ENCODE measurements at places on chromosomes 1 and 21.

DNA sequence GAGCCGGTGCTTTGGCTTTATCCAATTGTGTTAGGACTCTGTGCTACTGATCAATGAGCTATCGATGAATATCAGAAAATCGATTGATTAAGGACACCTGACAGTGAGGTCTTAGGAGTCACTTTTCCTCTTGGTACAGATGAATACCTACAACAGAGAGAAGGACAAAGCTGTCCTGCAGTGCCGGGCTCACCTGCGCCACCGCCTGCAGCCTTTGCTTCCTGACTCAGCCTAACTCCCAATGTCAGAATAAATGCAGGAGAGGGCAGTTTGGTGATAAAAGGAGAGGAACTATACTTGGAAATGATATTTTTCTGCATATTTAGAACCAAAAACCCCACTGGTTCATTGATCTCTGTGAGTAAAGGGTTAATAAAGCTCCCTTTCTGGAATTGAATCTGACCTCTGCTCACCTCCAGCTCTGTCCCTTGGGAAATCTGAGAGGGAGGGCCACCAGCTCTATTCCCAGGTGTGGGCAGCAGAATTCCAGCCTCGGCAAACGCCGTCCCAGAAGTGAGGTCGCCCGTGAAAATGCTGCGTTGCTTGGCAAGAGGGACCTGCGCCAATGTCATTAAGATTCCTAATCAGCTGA, 39.3 kb downstream of the POFUT2 start:
- DNase-seq: no peak

GRCh38 chr1:40706626-40707025, 15.1 kb downstream of the NFYC start:
- DNase-seq: no peak

- no peak for DNase-seq
These were observed 185.1 kb upstream of the CAMK1G start for GRCh38 chr1:209398313-209398991.

DNA sequence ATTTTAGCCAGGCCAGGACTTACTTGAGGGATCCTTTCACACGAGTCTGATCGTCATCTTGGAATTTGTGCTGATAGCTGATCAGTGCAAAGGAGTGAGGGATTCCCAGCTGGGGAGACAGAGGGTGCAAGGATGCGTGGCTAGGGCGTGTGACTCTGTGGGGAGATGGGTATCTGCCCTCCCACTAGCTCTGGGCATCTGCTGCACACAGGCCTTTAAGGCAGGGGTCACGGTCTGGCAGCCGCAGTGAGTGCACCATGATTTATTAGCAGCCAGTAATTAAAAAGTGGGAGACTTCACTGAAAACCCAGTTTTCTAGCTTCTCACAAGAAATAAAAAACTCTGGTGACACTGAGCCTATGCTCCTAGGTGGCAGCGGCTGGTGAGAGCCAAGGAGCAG, 20.4 kb downstream of the THAP3 start:
- no peak for DNase-seq

GRCh38 chr21:41589131-41589530, 81.2 kb upstream of the TMPRSS2 start:
- no peak for DNase-seq

DNA sequence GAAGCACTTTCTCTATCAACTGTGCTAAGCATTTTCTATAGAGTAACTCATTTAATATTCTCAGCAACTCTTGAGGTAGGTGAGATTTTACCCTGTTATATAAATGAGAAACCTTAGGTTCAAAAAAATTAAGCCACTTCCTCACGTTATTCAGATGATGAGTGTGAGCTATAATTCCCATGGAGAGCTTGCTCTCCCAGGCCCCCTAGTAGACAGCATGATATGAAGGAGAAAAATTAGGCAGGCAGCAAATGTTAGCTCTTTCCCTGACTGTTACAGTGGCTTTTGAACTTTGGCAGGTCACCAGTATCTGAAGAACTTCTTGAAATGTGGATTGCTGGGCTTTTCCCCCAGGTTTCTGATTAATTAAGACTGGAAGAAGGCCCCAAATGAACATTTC, 753.1 kb downstream of the NCAM2 start:
- no peak for DNase-seq

- no peak for DNase-seq
These were observed 8.7 kb upstream of the PIK3C2B start for GRCh38 chr1:204503122-204503912.

- no peak for DNase-seq
These were observed 36.5 kb upstream of the DENND1B start for GRCh38 chr1:197811769-197812168.

DNA sequence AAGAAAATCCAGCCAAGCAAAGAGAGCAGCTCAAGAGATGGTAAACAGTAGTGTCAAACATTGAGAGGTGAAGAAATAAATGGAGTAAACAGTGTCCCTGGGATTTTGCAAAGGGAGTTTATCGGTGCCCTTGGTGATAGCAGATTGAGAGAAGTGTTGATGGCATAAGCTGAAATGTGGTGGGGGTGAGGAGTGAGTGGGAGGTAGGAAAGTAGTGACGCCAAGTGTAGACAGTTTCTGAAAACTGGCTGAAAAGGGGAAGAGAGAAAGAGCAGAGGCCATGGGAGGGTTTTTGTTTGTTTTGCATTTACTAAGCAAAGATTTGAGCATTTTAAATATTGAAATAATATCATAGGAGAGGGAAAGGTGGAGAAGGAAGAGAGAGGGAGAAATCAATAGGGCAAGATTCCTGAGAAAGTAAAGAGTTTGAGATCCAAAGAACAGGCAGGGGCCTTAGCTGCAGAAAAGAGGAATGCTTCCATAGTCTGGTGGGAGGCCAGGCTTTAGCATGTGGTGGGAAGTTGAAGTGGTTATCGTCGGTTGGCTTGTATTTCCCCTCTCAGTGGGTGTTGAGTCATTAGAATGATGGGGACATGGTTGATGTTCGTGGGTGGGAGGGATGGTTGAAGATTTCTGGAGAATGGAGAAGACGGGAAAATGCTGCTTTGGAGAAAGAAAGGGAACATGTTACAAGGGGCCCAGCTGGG, 26.8 kb upstream of the RASAL2 start:
- no peak for DNase-seq

GRCh38 chr1:172935062-172935592, 115.6 kb downstream of the TNFSF18 start:
- DNase-seq: no peak

DNA sequence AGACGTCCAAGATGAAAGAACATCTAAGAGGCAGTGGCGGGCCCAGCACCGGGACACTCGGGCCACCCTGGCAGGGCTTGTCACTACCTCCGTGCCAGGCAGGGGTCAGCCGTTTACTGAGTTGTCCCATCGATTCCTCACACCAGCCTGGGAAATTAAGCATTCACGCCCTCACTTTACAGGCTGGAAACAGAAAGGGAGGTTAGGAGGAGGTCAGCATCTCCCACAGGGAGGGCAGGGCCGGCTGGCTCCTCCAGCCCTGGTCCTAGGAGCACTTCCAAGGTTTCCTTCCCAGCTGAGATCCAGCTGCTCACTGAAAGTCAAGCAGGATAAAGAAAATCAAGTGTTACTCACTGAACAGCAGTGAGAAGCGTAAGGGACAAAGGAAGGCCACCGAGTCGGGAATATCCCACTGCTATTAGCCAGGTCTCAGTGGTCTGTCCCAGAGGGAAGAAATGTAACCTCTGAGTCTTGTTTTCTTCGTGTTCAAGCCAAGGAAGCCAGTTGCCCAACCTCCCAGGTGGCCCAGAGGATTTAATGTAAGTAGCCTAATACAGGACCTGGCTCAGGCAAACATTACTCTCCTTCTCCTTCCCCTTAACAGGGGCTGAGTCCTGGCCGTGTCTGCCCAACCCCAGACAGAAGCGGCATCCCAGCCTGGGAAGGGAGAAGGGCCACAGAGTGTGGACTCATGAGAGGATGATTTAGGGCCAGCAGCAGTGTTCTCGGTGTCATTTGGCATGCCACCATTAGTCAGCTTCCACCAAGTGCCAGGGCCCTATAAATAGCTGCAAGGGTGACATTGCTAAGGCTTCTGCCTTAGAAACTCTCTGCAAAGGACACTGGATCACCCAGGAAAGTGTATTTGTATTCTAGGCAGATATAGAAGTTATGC, 203.1 kb upstream of the GALNT2 start:
- no peak for DNase-seq

GRCh38 chr1:248872752-248873408, 14.0 kb upstream of the ZNF692 start:
- DNase-seq: no peak

GRCh38 chr1:48526008-48526710, 54.2 kb upstream of the SPATA6 start:
- DNase-seq: no peak

DNA sequence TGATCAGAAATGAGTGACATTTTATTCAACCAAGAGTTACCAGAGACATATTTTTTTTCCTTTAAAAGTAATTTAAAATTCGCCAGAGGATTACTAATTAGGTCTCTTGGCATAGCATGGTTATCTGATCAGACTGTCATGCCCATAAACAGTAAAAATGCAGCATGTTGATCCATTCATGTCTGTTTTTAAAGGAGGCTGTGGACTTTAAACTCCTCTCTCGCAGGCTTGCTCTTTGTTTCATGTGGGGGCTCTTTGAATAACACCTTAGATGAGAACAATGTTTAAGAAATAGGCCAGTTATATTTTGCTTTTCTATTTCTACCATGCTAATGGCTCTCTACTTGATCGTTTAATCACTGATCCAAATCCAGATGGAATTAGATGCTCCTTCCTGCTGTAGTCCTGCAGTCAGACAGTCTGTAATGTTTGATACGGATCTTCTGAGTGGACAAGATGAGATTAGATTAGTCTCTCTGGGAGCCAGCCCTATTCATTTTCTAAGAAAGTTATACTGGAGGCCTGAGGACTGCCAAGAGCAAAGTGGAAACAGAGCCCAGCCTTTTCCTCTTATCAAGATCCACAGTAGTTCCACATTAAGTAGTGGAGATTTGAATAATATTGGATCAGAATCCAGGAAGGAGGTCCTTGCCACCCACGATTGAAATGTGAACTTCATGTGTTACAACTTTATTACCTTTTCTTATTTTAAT, 197.4 kb downstream of the HS2ST1 start:
- no peak for DNase-seq

GRCh38 chr1:7558041-7558461, 213.0 kb upstream of the VAMP3 start:
- no peak for DNase-seq

- DNase-seq: no peak
These were observed 126.7 kb downstream of the CDC42BPA start for GRCh38 chr1:227191607-227192006.

DNA sequence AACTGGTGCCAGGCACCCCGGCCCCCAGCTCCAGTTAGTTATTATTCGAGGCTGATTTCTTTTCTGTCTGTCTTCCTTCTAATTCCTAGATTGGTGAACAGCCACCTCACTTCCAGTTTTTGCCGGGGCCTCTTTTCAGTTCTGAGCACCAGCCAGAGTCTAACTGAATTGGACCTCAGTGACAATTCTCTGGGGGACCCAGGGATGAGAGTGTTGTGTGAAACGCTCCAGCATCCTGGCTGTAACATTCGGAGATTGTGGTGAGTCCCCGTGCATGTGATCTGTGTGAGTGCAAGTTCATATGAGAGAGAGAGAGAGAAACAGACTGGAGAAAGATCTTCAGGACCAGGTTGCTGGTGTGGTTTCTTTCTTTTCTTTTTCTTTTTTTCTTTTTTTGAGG, 13.5 kb downstream of the NLRP3 start:
- no peak for DNase-seq

DNA sequence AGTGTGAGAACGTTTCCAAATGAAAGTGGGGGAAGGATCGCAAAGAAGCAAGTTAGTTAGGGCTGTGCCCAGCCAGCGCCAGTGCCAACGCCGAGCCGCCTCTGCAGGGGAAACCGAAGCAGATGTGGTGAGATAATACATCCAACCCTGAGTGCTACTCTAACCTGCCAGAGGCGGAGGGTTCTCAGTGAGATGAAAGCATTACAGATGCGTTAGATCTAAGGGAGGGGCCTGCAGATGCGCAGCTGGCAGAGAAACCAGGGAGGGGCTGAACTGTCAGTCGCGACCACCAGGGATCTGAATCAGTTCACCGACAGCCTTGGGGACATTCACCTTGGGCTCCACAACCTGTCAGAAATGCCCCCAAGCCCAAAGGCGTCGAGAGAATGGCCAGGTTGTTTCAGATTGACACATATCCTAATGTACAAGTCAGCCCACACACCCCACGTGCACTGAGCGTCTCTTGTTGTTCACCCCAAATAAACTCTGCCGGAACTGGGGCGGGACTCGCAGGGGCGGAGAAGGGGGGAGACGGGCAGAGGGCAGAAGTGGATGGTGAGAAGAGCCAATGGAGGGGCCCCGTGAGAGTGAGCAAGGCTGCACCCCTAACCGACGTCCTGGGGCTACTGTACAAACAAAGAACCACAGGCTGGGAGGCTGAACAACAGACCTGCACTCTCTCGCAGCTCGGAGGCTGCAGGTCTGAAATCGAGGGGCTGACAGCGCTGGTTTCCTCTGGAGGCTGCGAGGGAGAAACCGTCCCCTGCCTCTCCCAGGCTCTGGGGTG, 8.7 kb upstream of the UMODL1 start:
- peak; percentile 73 for DNase-seq

DNA sequence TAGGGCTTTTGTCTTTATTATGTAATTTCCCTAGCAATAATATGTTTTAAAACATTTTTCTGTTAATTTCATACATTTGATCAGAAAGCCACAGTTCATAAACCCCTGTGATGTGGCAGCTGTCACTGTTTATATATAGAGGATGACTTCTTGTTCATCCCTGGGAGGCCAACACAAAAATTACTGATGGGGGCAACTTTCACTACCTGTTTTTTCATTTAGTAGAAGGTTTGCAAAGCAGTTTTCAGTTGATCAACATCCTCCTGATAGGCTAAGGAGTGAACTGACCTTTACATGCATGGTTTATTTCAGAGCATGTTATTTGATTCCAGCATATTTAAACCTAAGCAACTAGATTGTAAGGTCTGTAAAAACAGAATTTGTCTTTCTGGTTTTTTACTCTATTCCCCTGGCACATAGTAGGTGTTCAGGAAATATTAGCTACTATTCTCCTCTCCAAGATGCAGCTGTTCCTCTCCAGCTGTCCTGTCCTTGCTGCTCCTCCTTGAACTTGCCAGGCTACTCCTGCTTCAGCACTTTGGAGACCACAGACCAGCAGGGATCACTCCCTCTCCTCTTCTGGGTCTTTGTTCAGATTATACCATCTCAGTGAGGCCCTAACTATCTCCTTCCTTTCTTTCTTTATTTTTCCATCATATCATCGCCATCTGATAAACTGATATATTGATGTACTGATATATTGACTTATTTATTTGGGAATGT, 54.7 kb downstream of the ROR1 start:
- DNase-seq: no peak

DNA sequence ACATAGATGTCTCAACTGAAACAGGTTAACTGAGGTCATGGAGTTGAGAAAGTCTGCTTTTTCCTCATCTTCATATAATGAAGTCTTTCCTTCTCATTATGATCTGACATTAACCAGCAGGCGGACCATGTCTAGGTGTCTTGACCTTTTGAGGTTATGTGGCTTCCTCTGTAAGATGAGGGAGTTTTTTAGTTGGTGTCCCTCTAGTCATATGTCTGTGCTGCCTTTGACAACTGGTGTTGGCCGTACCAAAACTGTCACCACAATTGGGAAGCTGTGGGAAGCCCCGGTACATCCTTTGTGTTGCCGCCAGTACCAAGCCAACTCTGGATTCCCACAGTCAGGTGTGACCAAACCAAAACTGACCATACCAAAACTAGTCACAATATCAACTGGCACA, 105.1 kb downstream of the PBX1 start:
- DNase-seq: no peak
